ENCODE measurements at places on chromosomes 4 and X.

GRCh38 chr4:100063355-100063754 lies 113.3 kb upstream of the H2AZ1 start:
- DNase-seq = no peak

DNA sequence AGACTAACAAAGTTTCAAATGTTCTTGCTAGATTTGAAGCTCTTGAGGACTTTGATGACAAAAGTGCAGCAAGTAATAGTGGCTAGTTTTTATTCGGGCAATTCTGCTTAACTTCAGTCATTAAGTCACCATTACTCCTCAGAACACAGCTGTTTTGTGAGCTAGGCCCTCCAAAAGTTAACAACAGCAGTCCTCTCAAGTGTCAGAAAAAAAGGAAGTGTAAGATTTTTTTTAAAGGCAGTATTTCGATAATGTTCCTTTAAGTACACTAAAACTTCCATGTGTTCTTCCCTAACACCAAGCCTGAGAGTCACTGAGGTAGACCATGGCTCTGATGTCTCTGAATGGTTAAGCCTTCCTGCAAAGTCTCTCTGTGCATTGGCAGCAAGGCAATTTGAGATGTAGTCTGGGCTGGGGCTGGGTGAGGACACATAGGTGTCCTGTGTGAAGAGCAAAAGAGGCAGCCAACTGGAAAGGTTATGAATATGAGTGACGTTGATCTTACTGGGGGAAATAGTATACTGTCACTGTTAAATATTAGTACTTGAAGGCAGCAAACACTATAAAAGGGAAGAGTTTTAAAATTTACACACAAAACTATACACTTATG lies 174.0 kb upstream of the MAP3K15 start:
- no peak for DNase-seq

GRCh38 chr4:21709761-21710160 lies 238.8 kb downstream of the KCNIP4 start:
- DNase-seq = no peak

DNA sequence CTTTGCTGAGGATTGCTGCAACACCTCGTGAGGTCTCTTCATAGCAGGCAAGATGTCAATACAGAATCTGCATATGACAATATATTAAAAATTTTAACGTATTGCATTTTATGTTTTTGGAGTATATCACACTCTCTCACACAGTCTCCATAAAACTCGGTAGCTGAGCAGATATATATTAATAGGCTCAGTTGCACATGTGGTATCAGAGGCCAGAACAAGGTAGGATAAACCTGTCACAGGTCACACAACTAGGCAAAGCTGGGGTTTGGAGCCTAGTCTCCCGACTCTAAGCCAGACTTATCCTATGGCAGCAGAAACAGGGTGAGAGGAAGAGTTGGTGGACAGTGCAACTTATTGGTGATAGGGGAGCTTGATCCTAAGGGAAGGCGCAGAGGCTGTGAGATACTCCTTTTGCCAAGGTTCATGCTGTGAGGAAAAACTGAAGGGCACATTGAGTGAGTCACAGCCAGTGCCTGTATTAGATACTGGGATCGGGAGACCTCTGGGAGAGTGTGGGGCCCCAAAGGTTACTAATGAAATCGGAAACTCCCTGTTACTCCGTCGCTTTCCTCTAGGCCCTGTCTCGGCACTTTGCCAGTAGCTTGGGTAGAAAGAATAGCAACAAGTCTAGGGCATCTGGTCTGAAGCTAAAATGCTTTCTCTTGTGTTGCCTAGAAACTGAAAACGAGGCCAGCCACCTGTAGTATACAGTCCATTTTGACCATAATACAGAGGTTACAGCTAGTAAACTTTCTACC lies 195.7 kb downstream of the ARHGAP10 start:
- no peak for DNase-seq

GRCh38 chr4:126404549-126404948 lies 1089.8 kb downstream of the FAT4 start:
- no peak for DNase-seq

- no peak for DNase-seq
Measured at GRCh38 chrX:63930140-63930539, 145.1 kb upstream of the ARHGEF9 start.

DNA sequence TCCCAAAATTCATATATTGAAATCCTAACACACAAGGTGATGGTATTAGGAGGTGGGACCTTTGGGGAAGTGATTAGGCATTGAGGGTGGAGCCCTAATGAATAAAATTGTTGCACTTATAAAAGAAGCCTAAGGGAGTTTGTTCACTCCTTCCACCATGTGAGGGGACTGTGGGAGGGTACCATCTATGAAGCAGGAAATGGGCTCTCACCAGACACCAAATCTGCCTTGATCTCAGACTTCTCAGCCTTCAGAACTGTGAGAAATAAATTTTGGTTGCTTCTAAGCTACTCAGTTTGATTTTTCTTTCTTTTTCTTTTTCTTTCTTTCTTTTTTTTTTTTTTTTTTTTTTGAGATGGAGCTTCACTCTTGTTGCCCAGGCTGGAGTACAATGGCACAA lies 116.2 kb upstream of the GPC3 start:
- DNase-seq = no peak

- no peak for DNase-seq
Measured at GRCh38 chr4:56817840-56818491, 3.5 kb downstream of the SPINK2 start.

DNA sequence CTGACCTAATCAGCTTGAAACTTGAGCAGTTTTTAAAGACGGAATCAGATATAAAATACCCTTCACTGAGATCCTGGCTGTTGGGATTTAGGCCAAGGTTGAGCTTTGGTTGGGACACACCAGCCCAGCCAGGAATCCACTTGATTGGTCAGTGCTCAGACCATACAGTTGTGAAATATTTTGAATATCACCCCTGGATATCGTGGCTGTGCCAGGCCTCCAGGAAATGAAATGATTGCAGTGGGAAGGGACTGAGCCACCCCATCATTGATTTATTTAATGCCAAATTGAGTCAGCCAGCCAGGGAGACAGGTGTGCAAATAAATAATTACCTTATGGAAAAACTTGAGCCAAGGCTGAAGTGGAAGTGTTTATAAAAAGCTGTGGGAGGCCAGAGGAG lies 128.4 kb upstream of the SCML1 start:
- no peak for DNase-seq

GRCh38 chrX:143648705-143649104 lies 12.8 kb upstream of the SLITRK4 start:
- DNase-seq = no peak

DNA sequence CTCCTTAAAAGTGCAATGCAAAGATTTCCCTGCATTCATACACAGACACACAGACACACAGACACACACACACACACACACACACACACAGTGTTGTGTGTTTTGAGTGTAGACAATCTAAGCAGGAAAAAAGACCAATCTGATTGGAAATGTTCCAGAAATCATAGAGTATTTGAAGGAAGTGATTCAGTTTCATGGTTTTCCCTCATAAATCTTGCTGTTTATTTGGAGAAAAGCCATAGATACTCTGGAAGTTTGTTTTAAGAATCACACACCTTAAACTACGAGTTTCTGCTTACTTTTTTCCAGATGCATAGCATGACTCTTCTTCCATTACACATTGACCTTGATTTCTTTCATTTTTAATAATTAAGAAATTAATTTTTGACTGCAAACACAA lies 298.5 kb upstream of the BMP3 start:
- no peak for DNase-seq

DNA sequence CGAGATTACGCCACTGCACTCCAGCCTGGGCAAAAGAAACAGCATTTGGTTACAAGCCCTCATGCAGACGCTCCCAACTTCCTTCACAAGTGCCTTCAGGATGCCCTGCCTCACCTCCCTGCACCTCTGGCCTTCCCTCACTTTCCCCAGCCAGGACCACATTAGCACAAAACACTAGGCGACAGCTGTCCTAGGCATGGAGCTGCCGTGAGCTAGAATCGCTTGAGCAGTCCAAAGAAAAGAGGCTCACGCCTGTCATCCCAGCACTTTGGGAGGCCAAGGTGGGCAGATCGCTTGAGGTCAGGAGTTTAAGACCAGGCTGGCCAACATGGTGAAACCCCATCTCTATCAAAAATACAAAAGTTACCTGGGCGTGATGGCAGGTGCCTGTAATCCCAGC lies 15.8 kb downstream of the RNF212 start:
- DNase-seq = no peak

DNA sequence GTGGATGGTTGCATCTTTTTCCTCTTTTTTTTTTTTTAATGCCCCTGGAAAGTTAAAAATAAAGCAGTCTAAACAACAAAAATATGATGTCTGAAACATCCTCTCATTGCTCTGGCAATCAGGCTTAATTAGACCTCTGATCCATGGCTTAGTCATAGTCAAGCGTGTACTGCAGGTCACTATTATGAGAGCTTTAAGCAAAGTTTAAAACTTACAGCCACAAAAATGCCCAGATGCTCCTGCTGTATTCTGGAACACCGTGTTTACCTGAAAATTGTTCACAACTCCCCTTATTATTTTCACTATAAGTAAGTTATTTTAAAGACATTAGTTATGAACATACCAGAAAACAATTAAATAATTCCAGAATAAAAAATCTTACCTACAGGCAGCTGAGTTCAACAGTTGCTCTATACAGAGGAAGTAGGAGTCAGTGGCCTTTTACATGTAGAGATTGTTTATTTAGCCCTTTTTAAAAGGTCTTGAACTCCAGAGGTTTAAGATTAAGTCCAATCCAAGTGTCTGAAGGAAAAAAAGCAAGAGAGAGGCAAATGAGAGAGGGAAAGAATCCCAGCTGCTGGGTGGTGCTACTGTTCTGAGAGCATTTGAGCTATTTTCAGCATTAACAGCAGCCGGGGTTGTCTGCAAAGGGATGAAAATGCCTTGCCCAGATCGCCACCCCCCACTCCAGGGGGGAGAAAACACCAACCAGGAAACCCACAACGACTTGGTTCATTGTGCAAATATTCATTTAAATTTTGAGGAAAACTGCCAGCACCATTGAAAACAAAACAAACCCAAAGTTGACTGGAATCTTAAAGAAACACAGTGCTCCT lies 36.9 kb downstream of the SORBS2 start:
- DNase-seq = peak; percentile 36

- DNase-seq = no peak
Measured at GRCh38 chr4:5026371-5026770, 7.1 kb upstream of the CYTL1 start.

- no peak for DNase-seq
Measured at GRCh38 chrX:132059973-132060540, 37.0 kb downstream of the STK26 start.

DNA sequence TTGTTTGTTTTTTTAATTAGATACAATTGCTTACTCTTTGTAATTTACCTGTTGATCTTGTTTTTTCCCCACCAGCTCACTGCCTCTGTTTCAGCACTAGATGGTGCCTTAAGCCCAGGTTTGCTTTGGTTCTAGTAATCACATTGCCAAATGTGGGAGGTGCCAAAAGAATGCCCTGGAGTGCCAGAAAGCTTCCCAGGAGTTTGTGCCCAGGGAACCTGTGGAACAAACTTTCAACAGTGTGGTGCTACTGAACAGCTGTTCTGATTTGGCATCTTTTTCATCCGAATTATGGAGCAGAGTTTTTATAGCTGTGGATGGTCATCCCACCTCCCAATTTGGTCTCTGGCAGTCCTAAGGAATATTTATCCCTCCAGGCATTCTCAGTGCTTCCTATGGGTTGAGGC lies 1000.7 kb downstream of the STIM2 start:
- no peak for DNase-seq

DNA sequence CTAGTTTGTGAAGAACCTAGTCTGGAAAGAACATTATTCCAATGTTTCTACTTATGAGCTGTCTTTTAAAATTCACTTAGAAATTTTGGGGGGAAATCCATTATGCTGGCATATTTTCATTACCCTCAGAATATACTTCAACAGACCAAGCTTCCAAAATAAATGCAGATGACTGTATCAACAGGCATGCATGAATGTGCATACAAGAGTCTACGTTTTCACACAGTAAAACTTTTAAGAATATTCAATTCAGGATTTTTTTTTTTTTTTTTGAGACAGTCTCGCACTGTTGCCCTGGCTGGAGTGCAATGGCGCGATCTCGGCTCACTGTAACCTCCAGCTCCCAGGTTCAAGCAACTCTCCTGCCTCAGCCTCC lies 49.7 kb downstream of the ABCG2 start:
- DNase-seq = no peak

- no peak for DNase-seq
Measured at GRCh38 chr4:8769645-8770517, 101.8 kb downstream of the HMX1 start.

- peak; percentile 25 for DNase-seq
Measured at GRCh38 chrX:40996886-40997530, 88.2 kb upstream of the USP9X start.

- DNase-seq = no peak
Measured at GRCh38 chr4:136985683-136986082, 546.6 kb downstream of the PCDH18 start.

DNA sequence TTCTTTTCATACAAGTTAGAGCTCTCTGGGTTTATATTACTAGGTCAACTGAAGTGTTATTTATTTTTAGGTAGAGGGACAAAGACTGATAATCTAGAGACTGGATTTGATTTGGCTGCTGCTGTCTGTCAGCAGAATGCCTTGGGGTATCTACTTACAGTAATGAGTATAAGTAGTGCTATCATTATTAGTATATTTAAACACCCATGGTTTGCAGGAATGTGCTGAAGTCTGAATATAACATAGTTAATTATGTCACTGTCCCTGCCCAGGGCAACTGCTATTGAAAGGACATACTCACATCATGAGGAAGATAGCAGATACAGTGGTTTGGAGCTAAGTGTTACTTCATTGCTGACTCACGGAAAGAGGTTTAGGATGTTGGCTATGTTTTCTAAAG lies 76.2 kb downstream of the PRRG1 start:
- DNase-seq = no peak

DNA sequence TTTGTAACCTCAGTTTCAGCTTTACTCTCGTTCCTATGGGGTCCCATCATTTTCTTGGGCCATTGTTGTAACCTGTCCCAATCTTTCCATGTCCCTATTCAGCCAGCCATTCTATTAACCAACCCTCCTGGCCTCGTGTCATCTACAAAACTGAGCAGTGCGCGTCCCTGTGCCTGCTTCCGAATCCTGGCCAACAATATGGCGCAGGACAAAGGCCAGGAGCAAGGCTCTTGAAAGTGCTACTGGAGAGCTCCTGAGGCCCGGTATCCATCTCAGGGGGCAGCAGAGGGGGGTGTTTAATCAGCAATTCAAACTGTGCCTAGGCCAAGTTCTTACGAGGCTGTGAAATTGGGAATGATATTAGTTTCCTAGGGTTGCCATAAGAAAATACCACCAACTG lies 41.2 kb upstream of the APLN start:
- DNase-seq = no peak

DNA sequence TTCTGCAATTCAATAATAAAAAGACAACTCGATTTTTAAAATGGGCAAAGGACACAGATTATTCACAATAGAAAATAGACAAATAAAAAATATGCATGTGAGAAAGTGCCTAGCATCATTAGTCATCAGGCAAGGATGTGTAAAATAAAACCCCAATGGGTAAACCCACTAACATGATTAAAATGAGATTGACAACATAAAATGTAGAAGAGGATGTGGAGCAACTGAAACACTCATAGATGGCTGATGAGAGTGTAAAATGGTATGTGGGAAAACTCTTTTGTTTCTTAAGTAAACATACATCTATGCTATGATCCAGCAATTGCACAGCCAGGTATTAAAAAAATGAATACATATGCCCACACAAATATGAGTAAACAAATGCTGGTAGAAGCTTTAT lies 177.6 kb downstream of the IQCM start:
- DNase-seq = no peak

- DNase-seq = no peak
Measured at GRCh38 chr4:117093571-117093970, 8.2 kb upstream of the TRAM1L1 start.

- DNase-seq = no peak
Measured at GRCh38 chr4:151443752-151444151, 34.8 kb downstream of the FHIP1A start.
